Sigmoid colon (tissue), 7 donors: ENCODE measurements at places on chromosomes 4 and X. TPM values are rescaled to one million over a fixed set of nuclear protein-coding genes. Genes with fewer than 3 reads are reported as not detected.

The PPBP gene
- 0.38 TPM for polyA plus RNA-seq

The SULT1B1 gene
- 99.9 TPM for polyA plus RNA-seq

The EVC gene
- polyA plus RNA-seq = 0.46 TPM

The KIT gene
- 0.69 TPM for polyA plus RNA-seq

The ETDA gene
- not detected for polyA plus RNA-seq

The AR gene
- polyA plus RNA-seq = not detected

The ZMAT1 gene
- 0.23 TPM for polyA plus RNA-seq

The FAM241A gene
- polyA plus RNA-seq = 1.8 TPM

The FAM47A gene
- polyA plus RNA-seq = not detected

The GLRA2 gene
- 0.42 TPM for polyA plus RNA-seq

The TCEAL4 gene
- 54.8 TPM for polyA plus RNA-seq

The NLGN3 gene
- 0.95 TPM for polyA plus RNA-seq

The GLRB gene
- polyA plus RNA-seq = 1.1 TPM

The UNC5C gene
- 0.60 TPM for polyA plus RNA-seq

The NDST3 gene
- not detected for polyA plus RNA-seq

The MAGEB2 gene
- not detected for polyA plus RNA-seq

The NSUN7 gene
- polyA plus RNA-seq = 3.9 TPM

The TBX22 gene
- not detected for polyA plus RNA-seq

The CCDC160 gene
- polyA plus RNA-seq = 0.07 TPM
